Smooth muscle cell of the umbilical artery (primary cell): ENCODE measurements at places on chromosomes 5 and 9. TPM values are rescaled to one million over a fixed set of nuclear protein-coding genes. Genes with fewer than 3 reads are reported as not detected.

The SV2C gene
- total RNA-seq = not detected in 2 replicates

The NEUROG1 gene
- total RNA-seq = not detected in 2 replicates

The EQTN gene
- not detected in 2 replicates for total RNA-seq

The DAPK1 gene
- 10.9 and 12.5 TPM in 2 replicates for total RNA-seq

The SLC6A3 gene
- not detected in 2 replicates for total RNA-seq

The DOCK2 gene
- total RNA-seq = 3.0 and 5.4 TPM in 2 replicates

The SET gene
- 381 and 459 TPM in 2 replicates for total RNA-seq

The STPG3 gene
- total RNA-seq = not detected in 2 replicates

The GABRG2 gene
- not detected in 2 replicates for total RNA-seq

The CCL21 gene
- not detected in 2 replicates for total RNA-seq

The RBM27 gene
- total RNA-seq = 19.6 and 30.5 TPM in 2 replicates

The ANKRD34B gene
- total RNA-seq = not detected in 2 replicates

The FCN2 gene
- not detected in 2 replicates for total RNA-seq

The RORB gene
- under 0.01 and 0.09 TPM in 2 replicates for total RNA-seq

The ADAMTS16 gene
- 3.9 and 10.7 TPM in 2 replicates for total RNA-seq

The MEGF10 gene
- 0.14 TPM in 1 of 2 replicates, not detected in the other for total RNA-seq

The SPATA24 gene
- total RNA-seq = 2.3 and 4.2 TPM in 2 replicates

The CAMK4 gene
- total RNA-seq = 2.7 and 10.3 TPM in 2 replicates

The TMED7 gene
- 212 and 279 TPM in 2 replicates for total RNA-seq

The SAPCD2 gene
- 0.89 and 5.7 TPM in 2 replicates for total RNA-seq

The FRRS1L gene
- total RNA-seq = under 0.01 and 0.28 TPM in 2 replicates

The ANGPTL2 gene
- 6.3 and 19.0 TPM in 2 replicates for total RNA-seq

The SLC6A19 gene
- not detected in 2 replicates for total RNA-seq

The SLC6A7 gene
- not detected in 2 replicates for total RNA-seq

The CFAP77 gene
- 0.30 TPM in 1 of 2 replicates, not detected in the other for total RNA-seq

The LEAP2 gene
- 0.18 and 0.30 TPM in 2 replicates for total RNA-seq

The LCNL1 gene
- total RNA-seq = 0.88 and 1.5 TPM in 2 replicates

The UBQLN1 gene
- total RNA-seq = 107 and 172 TPM in 2 replicates

The NDUFA8 gene
- total RNA-seq = 31.0 and 34.7 TPM in 2 replicates

The PIP5KL1 gene
- total RNA-seq = 1.5 and 2.3 TPM in 2 replicates

The SMIM33 gene
- total RNA-seq = not detected in 2 replicates

The RNF14 gene
- total RNA-seq = 82.8 and 103 TPM in 2 replicates

The SETX gene
- total RNA-seq = 65.9 and 90.1 TPM in 2 replicates

The SHISAL2B gene
- total RNA-seq = not detected in 2 replicates
